Inflammatory macrophage (primary cell): ENCODE measurements at places on chromosomes 12 and 14.

DNA sequence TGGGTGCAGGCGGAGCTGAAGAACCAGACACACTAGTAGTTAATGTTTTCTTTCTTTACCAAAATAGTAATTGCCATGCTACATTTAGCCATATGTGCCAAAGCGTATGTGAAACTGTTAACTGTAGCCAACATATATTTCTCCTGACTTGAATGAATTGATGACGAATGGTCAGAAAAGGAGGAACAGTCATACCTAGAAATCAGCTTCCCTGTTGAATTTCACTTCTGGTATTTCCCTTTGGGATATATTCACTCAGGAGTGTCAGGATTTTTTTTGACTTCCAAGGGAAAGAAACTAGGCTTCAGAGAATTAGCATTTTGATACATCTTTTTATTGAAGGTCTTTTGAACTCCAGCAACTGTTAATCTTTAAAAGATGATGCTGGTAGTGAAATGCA is 87.0 kb downstream of the ERC1 start:
- no peak for DNase-seq

GRCh38 chr12:104058802-104059201 is 5.5 kb upstream of the HCFC2 start:
- no peak for DNase-seq

DNA sequence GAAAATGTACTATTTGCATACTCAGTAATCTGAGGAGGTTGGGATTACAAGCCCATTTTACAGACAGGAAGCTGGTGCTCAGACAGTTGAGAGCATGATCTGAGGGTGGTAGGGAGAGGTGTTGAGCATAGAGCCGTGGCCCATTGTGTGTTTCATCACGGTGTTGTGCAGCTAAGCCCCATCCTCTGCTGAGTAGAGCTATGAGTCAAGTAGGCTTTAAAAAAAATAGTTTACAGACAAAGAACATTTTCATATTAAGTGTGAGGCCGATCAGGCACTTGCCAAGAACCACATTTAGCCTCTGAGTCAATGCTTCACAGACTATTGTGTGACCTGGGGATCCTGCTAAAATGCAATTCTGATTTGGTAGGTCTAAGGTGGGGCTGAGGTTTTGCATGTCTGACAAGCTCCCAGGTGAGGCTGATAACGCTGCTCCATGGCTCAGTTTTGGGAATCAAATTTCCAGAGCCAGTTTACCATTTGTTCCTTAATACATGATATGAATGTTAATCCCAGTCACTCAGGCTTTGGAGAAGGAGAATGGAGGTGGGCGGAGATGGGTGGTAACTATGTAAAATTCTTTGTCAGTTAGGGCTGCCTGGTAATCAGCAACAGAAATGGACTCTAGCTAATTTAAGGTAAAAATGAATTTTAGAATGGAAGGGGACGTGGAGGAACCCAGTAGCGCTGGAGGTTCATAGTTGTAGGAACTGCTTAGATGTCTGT is 22.2 kb downstream of the ZNF664 start:
- DNase-seq: no peak

GRCh38 chr14:101960225-101960624 is 4.1 kb upstream of the DYNC1H1 start:
- DNase-seq: no peak

DNA sequence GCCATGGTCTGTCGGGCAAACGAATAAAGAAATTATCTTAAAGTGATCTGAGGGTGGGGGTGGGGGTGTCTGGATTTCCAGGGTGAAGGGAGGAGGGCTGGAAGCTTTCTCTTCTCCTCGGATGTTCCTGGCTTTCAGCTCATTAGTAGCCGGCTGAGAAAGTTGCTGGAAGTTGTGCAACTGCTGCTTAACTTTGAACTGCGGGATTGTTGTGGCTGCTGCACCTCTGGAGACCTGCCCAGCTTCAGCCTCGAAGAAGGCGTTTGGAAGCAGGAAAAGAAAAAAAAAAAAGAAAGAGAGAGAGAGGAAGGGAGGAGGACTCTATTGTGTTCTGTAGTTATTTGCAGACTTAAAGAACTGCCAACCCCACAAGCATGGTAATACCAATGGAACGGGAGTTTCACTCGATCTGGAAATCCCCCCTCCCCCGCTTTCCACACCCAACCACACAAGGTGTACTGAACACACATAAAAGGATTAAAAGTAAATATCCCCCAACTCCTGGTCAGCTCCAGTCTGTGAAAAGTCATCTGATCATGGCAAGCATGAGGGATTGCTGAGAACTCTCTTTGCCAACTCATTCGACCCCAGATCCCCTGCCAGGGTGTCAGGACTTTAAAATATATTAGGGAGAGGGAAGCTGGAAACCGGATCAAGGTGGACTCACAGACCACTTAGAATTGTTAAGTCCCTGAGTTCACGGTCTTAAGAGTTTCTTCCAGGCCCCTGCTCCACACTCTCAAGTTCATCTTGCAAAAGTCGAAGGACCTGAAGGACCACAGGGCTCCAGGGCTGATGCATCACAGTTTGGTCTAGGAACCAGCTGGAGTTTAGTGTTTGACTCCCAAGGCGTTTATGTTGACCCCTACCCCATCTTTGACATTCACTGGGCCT is at the start of gene RASSF9:
Gene RASSF9, minus strand, starts transcription at position 213 of the 894 bp plus-strand sequence. Its CDS starts 208 bp downstream, at position 5.
- DNase-seq: no peak

DNA sequence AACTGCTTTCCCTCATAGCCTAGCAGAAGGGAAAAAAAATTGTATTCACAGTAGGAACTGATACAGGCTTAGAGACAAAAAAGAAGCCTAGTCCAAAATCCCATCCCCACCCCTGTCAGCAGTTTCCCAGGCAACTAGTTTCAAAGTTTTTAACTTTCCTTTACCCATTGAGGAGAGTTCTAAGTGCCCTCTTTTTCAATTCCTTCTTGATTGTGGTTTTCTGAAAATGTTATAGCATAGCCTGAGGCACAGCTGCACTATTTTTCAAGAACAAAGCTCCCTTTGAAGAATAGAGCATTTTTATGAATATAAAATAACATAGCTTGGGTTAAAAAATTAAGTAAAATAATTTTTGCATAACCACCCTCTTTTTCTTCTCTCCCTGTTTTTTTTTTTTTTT is 81.6 kb downstream of the IPO8 start:
- DNase-seq: no peak

GRCh38 chr12:113461666-113462065 is 10.0 kb downstream of the LHX5 start:
- DNase-seq: peak; percentile 34

- no peak for DNase-seq
These were observed 257.2 kb upstream of the PRICKLE1 start for GRCh38 chr12:42846782-42847181.

GRCh38 chr12:89023936-89024335 is 328.4 kb downstream of the DUSP6 start:
- DNase-seq: no peak

DNA sequence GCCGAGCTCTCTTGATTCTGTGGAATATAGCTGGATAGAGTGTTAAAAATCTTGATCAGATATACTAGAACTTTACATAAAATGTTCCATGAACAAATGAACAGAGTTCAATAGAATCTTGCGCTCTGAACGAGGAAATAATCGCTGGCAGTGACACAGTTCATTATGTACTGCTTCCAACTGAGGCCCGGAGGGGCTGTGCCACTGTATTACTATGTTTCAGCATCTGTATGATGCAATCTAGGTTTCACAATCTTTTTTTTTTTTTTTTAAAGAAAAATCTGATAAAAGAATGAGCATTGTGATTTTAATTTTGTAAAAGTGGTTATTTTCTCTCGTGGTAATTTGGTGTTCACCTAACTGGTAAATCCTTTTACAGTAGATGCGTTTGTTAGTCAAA is 77.2 kb downstream of the FERMT2 start:
- DNase-seq: peak; percentile 7

DNA sequence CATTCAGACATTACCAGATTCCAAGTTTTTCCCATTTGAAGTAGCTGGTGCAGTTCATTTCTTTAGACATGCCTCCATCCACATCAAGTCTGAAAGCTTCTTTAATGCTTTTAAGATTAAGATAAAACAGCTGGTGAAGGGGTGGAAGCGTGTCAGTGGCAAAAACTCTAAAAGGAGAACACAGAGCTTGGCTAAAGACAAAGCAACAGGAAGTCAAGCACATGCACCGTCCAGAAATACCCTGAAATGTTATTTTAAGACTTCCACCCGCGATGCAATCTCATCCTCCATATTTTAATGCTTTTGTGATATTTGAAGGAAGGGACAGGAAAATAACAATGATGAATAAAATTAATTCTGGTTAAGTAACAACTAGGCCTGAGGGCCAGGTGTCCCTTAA is 31.8 kb downstream of the PPM1H start:
- peak; percentile 66 for DNase-seq
